ENCODE measurements at places on chromosomes 2 and 18.

GRCh38 chr2:204477358-204477950 lies 67.8 kb upstream of the PARD3B start:
- no peak for ATAC-seq

DNA sequence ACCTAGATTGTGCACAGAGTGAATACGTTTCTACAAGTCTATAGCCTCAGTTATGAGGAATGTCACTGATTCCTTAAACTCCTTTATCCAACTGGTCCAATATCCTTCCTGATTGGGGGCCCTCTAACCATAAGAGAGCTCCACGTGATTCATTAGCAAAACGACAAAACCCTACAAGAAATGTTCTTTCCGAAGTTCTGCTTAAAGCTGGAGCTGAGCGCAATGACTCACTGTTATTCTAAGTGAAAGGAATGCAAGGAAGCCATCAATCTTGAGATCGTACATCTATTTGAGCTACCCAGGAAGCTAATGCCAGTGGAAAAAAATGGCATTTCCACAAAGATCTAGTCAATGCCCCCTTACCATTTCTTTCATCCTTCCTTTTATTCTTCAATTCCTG lies 354.9 kb upstream of the CDH20 start:
- no peak for ATAC-seq

- no peak for ATAC-seq
Measured at GRCh38 chr2:119897736-119898395, 115.0 kb upstream of the EPB41L5 start.

- ATAC-seq: no peak
Measured at GRCh38 chr2:174624895-174625430, 27.4 kb upstream of the WIPF1 start.

GRCh38 chr2:111238296-111238695 lies 117.6 kb downstream of the BCL2L11 start:
- ATAC-seq: no peak

GRCh38 chr2:120598416-120598815 lies 137.3 kb upstream of the GLI2 start:
- no peak for ATAC-seq

GRCh38 chr2:189552991-189553404 lies 27.6 kb downstream of the SLC40A1 start:
- no peak for ATAC-seq

- ATAC-seq: peak; percentile 92
Measured at GRCh38 chr2:237923481-237924163, 43.2 kb upstream of the UBE2F start.

GRCh38 chr2:10362096-10362897 lies 59.6 kb downstream of the HPCAL1 start:
- ATAC-seq: no peak

GRCh38 chr18:31356025-31356424 lies 20.6 kb upstream of the DSG4 start:
- ATAC-seq: no peak

GRCh38 chr18:13218368-13218991 lies at the start of gene LDLRAD4:
LDLRAD4 (plus strand) TSS chr18:13218760.
- peak; percentile 19 for ATAC-seq

GRCh38 chr18:24609254-24609653 lies 148.8 kb downstream of the HRH4 start:
- no peak for ATAC-seq

GRCh38 chr18:58970943-58971790 lies 106.5 kb downstream of the ZNF532 start:
- ATAC-seq: no peak

DNA sequence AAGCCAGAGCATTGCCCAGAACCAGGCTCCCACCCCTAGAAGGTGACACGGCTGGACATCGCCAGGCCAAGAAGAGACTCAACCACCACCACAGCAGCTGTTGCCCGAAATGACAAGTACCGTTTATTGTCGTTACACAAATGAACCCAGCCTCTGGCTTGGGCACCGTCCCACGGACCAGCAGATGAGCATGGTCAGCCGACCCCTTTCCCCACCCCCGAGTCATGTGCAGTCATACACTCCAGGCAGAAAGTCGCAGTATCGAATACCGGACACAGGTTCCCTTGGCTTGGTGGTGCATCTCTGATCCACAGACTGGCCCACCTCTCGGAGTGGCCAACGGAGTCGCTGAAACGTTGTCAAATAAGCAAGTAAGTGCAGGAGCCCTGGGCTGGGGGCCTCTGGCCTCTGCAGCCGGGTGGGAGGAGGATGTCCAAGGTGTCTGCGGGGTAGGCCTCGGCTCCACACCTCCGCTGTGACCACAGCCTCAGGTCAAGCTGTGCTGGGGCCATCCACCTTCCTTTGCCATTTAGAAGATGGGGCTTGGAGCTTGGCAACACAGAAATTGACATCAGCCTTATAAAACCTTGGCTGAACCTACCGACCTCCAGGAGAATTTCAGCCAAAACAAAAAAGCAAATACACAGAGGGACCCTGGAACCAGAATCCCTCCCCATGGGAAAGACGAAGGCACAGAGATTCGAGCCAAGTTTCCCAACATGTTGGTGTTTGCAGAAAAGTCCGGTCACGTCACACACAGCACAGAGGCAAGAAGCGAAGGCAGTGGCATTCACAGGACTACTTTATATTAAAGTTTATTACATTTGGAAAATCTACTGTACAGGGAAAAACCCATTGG lies 24.0 kb downstream of the SDC1 start:
- ATAC-seq: no peak

- no peak for ATAC-seq
Measured at GRCh38 chr2:121836611-121837010, 81.2 kb downstream of the TSN start.

GRCh38 chr2:181697571-181697970 lies 17.3 kb upstream of the NEUROD1 start:
- ATAC-seq: no peak

DNA sequence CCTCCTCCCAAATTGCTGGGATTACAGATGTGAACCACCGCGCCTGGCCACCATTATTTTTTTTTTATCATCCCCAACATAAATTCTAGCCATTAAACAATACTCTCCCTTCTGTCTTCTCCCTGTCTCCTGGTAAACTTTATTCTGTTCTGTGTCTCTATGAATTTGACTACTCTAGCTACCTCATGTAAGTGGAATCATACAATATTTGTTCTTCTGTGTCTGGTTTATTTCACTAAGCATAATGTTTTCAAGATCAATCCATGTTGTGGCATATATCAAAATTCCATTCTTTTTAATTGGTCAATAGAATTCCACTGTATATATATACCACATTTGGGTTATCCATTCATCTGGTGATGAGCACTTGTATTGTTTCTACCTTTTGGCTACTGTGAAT lies 71.6 kb downstream of the MCFD2 start:
- no peak for ATAC-seq

- no peak for ATAC-seq
Measured at GRCh38 chr18:79410731-79411613, 15.2 kb downstream of the NFATC1 start.

DNA sequence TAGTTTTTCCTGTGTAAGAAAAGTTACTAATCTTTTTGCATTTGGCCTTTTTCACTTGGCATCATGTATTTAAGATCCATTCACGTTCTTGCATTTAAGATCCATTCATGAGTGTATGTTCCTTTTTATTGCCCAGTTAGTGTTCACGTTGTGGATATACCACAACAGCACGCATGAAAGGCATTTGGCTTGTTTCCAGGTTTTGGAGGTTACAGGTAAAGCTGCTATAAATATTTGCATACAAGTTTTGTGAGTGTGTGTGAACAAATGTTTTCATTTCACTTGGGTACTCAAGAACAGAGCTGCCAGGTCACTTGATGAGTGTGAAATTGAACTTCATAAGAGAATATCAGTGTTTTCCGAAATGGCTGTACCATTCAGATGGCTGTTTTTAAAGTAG lies 121.2 kb downstream of the CCBE1 start:
- ATAC-seq: no peak

DNA sequence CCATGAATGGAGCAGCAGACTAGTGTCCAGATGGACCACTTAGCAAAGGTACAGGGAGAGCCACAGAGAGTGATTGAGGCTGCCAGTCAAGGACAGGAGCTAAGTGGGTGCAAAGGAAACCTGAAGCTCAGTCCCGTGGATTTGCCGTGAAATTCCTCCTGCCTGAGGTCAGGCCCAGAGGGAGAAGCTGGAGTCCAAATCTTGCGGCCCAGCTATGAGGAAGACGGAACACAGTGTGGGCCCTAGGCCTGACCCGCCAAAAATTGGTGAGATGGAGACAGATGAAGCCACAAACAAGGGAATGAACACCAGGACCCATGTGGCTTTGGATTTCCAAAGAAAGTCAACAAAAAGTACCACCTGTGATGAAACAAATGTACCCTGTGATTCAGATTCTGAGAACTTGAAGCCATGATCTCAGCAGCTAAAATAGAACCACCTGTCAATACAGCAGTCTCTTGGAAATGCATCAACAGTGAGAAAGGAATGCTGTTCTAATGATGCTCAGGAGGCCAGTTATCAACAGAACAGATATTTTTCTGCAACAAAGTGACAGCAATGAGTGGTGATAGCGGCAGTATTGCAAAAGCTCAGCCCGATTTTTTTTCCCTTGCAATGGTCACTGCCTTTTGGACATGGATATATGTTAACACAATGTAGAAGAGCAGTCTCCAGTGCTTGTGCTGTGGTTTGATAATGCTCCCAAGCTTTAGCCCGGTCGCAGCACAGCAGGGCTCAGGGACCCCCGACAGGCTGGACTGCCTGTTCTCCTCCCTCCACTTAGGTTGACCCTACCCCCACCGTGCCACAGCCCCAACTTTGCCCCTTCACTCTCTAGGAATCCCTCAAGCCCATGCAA lies 10.7 kb downstream of the COL6A3 start:
- no peak for ATAC-seq

GRCh38 chr18:55465313-55465712 lies 122.7 kb downstream of the TCF4 start:
- ATAC-seq: no peak

DNA sequence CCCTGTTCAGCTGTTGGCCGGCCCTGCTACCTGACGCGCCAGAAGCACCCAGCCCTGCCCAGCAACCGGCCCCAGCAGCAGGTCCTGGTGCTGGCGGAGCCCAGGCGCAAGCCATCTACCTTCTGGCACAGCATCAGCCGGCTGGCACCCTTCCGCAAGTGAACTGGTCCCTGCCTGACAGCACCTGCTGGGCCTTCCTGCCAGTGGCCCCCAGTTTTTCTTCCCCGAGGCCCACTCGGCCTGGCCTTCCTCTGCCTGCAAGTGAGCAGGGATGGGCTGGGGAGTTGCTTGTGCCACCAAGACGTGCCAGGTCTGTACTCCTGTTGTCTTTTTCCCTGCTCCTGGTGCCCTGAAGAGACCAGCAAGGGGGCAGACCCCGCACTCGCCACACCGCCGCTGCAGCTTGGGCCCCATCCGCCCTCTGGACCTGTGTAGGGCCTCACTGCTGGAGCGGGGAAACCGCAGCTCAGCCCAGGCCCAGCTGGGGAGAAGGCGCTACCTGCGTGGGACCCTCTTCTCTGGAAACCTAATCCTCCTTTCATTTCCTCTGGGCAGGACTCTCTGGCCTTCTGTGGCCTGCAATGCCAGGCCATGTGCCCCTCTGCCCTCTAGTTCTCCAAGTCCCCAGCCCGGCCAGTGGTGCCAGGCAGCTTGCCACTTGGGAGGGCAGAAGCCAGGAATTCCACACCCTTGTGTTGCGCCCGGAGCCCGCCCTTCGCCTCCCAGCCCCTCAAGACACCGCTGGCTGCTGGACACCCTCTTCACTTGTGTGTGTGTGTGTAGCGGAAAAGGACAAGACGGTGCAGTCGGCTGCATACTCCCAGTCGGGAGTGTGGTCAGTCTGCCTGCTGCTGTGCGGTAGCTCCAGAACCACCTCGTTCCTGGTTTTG lies 47.0 kb downstream of the FAM168B start:
- no peak for ATAC-seq

DNA sequence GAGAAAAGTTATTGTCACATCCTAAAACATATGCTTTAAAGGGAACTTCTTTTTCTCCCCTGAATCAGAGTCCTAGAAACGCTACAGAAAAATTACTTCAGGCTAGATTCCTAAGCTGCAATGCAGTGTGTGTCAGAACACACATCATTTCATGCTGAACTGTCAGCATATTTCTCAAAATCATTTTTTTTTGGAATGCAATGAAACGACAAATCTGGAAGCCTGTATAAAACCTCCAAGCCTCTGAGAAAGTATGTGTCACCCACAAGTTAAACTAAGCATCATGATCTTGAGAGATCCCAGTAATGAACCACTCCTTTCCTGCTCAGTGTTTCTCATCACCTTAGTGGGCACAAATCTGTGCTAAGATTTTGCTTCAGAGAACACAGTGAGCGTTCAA lies 276.2 kb downstream of the ZNF521 start:
- ATAC-seq: no peak
